Fibroblast of mammary gland (primary cell): ENCODE measurements at places on chromosomes 5 and 9.

DNA sequence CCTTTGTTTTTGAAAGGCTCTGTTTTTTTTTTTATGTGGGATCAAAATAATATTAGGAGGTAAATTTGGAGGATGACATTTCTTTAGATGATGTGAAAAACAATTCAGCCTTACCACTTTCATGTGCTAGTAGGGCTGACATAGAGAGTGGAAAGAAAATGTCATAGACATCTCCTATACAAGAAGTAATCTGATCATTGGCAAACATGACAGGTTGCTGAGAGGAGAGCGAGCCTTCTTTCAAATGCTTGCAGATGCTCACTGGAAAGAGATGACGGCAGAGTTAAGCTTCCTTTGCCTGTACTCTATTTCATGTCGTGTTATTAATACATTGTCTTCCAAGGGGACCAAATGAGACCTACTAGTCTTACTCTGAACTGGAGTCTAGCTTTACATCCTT, 160.1 kb upstream of the DAP start:
- DNase-seq = no peak

- DNase-seq = peak; percentile 73
Measured at GRCh38 chr9:73183917-73184861, 32.5 kb downstream of the ANXA1 start.

- DNase-seq = no peak
Measured at GRCh38 chr9:30765318-30765717, 1619.1 kb upstream of the ACO1 start.

DNA sequence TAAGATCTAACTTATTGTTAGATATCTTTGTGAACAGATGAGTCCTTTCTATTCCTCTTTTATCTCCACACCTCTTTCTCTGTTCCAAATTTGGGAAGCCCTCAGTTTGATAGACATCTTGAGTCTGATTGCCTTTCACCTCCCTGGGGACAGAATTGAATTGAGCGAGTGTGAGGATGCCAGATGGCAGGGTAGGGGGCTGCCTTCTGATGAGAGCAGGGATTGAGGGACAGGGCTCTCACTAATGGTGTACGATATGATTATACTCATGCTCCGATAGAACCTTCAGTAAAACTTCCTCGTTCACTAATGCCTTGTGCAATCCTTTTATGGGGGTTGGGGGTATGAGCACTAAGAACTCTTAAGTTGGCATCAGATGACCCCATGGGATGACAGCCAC, 172.1 kb upstream of the DAP start:
- DNase-seq = no peak

GRCh38 chr5:143228597-143229293, 174.7 kb downstream of the NR3C1 start:
- DNase-seq = no peak

GRCh38 chr5:119354537-119355243, 1.1 kb upstream of the TNFAIP8 start:
- no peak for DNase-seq

DNA sequence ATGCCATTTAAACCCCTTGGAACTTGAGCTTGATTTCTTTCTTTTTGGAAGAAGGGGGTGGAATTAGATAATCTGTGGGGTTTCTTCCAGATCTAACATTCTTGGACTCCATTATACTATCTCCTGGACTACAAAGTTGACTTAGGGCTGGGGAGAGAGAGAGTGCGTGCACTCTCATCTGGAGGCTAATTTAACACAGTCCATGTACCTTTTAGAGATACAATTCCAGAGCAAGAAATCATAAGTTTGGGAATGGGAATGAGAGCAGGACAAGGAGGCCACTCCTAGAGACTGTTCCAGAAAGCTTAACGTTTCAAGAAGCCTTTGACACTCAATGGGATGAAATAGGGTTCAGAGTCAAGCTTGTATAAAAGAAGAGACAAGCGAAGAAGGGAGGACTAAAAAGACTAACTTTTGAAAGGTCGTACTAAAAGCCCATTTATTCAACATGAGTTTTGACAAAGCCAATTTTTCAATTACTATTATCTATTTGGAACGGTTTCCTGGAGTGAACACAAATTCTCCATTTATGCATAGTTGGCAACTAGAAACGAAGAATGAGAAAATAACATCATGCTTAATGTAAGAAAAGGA, 83.4 kb downstream of the ACTL7B start:
- no peak for DNase-seq

DNA sequence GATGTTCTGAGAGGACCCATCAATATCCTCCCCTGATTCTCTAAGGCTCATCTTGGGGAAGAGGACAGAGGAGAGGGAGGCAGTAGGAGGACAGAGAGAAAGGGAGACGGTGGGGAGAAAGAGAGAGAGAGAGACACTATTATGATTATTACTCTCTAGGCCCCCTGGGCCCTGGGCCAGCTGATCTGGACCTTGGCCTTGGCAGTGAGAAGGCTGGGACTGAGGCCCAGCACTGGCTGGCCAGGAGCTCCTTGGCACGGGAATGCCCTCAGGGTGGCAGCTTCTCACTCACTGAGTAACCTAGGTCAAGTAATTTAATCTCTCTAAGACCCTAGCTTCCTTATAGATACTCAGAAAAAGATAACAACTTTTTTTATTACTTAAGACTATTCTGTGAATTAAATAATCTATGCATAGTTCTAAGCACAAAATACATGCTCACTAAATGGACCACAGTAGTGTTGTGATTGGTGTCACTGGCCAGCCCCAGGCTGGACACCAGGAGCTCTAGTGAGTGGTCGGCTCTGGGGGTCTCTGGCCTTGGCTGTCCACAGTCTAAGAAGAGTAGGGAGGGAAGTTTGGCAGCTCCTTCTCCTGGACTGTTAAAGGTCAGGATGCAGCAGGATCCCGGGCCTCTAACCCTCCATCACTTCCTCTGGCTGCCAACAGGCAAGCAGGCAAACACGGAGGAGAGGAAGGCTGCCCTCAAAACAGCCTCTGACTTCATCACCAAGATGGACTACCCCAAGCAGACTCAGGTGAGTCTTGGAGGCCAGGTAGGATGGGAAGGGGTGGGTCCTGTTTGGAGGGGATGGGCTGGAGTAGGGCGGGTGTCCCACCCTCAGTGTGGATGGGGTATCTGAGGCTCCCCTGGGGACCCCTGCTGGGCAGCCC, 50.0 kb downstream of the GSN start:
- no peak for DNase-seq

GRCh38 chr5:65041296-65042158, 272.8 kb downstream of the CWC27 start:
- peak; percentile 81 for DNase-seq

DNA sequence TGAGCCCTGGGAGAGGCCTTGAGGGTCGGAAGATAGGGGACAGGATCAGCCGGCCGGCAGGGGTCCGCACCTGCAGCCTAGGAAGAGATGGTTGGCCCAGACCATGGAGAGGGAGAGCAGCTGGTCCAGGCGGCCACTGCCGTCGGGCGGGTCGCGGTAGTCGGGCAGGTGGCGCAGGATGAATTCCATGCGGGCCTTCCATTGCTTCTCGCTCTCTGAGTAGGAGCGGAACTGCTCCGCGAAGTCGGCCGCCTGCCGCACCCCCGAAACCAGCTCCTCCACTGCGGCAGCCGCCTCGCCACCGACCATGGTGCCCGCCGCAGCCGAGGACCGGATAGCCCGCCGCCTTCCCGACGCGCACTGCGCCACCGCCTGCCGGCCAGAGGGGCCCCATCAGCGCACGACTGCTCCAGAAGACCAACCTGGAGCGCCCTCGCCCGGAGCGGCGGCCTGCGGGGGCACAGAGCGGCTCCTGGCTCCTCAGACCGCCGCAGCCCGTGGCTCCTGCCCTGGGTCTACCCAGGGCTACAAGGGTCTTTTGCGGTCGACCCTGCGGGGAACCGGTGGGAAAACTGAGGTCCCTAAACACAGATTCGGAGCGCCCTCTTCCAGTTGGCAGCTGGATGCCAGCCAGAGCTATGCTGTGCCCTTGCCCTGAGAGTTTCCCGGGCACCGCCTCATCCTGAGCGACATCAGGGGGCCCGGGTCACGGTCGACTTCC, at the start of gene CDKN2AIPNL:
Gene CDKN2AIPNL, minus strand, starts transcription at position 336 of the 721 bp plus-strand sequence. Its CDS starts 27 bp downstream, at position 309.
- DNase-seq = peak; percentile 79

DNA sequence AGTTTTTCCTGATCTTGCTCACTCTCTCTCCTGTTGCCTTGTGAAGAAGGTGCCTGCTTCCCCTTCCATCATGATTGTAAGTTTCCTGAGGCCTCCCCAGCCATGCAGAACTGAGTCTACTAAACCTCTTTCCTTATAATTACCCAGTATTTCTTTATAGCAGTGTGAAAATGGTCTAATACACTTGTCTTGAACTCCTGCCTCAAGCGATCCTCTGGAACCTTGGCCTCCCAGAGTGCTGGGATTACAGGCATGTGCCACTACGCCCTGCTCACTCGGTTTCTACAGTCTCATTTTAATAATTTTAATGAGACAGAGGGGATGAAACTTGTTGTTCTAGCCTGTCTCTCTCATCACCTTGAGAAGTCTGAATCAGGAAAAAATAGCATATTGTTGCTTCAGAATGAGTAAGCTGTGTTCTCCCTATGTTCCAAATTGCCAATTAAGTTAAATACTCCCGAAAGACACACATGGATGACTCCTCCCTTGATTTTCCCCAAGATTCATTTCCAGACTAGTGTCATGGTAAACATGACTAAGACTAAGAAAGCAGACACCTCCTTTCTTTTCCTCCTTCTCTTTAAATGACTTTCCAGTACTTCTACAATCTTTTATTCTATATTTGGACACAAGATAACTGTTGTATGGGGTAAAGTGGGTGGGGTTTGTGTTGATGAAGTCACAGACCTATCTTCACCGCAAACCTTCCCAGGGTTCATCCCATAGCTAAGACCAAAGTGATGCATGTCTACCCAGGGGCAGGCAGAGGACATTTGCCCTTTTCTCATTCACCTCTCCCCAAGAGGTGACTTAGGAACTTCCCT, 7.8 kb upstream of the DNAJC18 start:
- DNase-seq = peak; percentile 81

- no peak for DNase-seq
Measured at GRCh38 chr5:63726496-63726895, 235.7 kb downstream of the HTR1A start.

DNA sequence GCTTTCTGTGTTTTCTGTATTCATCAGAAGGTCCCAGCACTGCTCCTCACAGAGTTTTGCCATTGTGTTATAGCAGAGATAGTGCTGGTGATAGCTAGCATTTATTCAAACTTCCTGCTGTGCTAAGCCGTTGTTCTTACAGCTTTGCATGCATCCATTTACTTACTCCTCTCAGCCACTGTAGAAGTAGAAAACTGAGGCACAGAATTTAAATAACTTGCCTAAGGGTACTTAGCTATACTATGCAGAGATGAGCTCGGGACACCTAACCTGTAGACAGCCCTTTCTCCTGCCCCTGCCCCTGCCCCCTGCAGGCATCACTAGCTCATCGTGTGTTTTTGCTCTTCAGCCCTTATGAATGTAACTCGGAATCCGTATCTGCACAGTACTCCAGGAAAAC, 227.6 kb downstream of the SAXO1 start:
- no peak for DNase-seq

DNA sequence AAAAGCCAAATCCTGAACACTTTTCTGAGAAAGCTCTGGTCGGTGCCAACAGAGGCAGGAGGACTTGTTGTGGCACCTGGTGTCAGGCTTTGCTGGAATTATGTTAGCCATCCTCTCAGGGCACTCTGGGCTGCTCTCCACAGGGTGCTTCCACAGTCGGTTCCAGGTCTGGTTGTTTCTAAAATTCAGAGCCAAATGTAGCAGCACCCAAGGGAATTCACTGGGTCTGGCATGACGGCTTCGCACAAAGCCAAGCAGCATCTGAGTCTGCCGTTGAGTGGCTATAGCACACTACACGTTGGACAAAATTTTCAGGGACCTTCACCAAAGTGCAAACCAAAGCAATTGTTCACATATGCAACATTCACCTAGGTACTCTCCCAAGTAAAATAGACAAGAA, 110.2 kb downstream of the PJA2 start:
- no peak for DNase-seq

GRCh38 chr5:172451771-172452197, 2.5 kb downstream of the SH3PXD2B start:
- DNase-seq = peak; percentile 98

DNA sequence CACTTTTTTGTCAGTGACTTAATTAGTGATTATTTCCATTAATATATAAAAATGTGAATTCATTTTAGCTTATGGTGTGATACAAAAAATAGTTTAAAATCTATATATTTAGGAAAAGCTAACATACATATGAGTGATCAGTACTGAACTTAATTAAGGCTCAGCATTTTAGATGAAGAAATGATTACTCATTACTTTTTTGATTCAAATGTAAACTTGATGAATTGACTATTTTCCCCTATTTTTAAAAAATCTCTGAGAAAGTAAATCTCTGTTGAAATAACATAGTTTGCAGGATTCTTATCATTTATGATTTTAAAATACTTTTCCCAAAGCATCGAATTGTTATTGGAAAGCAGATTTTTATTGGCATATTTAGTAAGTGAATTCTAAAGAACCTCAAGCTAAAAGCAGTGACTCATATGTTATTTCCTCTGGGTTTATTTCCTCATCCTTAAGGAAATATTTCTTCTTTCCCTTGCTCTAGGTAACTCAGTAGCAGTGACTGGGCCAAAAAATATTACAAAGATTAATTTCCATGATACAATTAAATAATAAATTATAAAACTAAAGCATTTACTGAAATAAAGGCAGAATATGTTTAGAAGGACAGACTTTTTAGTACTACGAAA, 290.6 kb downstream of the FER start:
- peak; percentile 58 for DNase-seq

- DNase-seq = no peak
Measured at GRCh38 chr5:142941245-142941644, 171.1 kb downstream of the ARHGAP26 start.

GRCh38 chr5:16936989-16937438, 926 bp upstream of the MYO10 start:
- DNase-seq = no peak

DNA sequence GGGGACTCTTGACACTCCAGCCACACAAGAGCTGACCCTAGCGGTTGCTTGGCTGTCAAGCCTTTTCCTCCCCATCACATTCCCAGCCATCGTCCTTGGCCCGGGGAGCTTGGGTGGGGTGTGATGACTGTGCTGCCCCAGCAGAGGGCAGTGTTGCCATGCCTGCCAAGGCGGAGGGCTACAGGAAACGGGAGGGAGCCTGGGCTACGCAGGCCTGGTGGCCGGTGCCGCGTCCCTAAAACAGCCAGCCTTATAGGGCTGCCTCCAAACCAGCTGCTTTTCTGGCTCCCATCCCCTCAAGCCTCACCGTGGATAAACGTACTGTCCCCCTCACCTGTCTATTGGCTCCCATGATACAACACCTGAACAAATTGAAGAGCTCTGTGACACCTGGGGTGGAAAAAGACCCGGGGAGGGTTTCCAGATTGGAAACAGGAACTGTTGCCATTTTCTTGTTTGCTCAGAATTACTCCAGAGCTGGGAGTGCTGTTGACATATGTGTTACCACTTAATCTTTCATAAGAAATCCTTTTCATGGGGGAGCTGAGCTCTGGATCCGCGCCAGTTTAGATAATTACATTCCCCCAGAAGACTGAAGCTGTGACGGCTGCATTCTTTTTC, 72.8 kb upstream of the ASTN2 start:
- peak; percentile 45 for DNase-seq
